Anterior cingulate cortex (tissue), 58 donors: ENCODE measurements at places on chromosomes 3 and 15.

- no peak for DNase-seq
These were observed 14.5 kb downstream of the LRRC2 start for GRCh38 chr3:46551615-46552014.

DNA sequence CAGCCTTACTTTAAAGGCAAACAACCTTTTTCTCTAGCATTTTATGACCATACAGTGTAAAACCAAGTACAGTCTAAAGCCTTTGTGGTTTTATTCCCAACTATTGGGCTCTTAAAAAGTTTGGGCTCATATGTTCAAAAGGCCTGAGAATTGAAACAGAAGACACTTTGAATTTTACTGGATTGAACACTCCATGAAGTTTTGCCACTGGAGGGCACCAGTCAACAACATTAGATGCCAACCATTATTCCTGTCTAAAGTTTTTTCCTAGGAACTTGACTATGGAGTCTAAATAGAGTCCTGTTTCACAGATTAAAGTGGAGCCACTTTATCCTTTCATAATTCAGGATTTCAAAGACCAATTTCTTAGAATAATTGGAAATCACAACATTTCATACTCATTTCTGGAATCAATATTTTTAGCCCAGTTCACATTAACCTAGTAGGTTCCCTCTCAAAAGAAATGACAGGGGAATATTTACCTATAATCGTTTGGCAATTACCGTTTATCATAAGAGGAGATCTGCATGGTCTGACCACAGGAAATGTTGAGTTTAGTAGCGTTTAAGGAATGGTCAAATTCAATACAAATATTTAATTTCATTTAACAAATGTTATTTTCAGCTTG lies 244.1 kb upstream of the PDZRN3 start:
- DNase-seq = peak; percentile 4

- no peak for DNase-seq
These were observed 709.4 kb upstream of the NR2F2 start for GRCh38 chr15:95620934-95621579.

DNA sequence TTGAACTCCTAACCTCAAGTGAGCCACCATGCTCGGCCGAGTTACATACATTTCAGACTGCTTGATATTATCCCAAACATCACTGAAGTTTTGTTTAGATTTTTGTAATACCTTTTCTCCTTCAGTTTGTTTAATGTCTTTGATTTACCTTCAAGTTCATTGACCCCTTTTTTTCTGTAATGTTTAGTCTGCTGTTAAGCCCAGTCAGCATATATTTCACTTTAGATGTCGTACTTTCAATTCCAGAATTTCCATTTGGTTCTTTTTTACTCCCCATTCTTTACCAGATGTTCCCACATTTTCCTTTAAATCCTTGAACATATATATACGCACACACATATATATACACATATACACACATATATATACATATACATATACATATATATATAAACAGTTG lies 59.1 kb upstream of the CTDSPL2 start:
- no peak for DNase-seq

GRCh38 chr15:86060674-86061073 lies 19.0 kb upstream of the AGBL1 start:
- DNase-seq = no peak

GRCh38 chr3:13136426-13136825 lies 63.2 kb upstream of the IQSEC1 start:
- DNase-seq = no peak

DNA sequence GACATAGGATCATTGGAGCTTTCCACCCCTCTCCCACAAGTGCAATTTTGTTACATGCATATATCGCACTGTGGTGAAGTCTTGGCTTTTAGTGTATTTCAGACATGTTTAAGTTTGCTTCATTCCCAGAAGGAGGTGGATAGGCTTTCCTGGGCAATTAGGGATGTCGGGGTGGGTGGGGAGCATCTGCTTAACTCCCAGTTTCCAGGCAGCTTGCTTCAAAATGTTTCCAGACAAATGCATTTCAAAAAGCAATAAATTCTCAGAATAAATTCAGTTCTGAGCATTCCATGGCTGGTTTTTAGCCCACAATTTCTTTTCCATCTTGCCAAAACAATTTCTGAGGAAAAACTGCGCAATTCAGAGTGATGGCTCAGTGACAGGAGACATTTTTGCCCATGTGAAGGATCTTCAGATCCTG lies 227.7 kb upstream of the ZPLD1 start:
- no peak for DNase-seq

GRCh38 chr3:173584838-173585831 lies 187.6 kb downstream of the NLGN1 start:
- peak; percentile 66 for DNase-seq

DNA sequence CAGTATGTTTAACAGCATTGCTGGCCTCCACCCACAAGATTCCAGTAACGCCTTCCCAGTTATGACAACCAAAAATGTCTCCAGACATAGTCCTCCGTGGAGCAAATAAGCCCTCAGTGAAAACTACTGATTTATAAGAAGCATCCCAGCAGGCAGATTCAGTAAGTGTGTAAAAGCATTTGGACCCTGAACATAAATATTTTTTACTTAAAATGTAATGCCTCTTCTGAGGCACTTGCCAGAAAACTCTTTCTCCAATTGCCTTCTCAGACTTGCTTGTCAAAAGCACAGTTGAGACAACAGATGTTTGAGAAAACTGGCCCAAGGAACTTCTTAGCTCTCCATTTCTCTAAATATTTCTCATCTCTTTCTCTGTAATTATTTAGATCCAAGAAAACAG lies 31.8 kb upstream of the DCLK3 start:
- DNase-seq = no peak

DNA sequence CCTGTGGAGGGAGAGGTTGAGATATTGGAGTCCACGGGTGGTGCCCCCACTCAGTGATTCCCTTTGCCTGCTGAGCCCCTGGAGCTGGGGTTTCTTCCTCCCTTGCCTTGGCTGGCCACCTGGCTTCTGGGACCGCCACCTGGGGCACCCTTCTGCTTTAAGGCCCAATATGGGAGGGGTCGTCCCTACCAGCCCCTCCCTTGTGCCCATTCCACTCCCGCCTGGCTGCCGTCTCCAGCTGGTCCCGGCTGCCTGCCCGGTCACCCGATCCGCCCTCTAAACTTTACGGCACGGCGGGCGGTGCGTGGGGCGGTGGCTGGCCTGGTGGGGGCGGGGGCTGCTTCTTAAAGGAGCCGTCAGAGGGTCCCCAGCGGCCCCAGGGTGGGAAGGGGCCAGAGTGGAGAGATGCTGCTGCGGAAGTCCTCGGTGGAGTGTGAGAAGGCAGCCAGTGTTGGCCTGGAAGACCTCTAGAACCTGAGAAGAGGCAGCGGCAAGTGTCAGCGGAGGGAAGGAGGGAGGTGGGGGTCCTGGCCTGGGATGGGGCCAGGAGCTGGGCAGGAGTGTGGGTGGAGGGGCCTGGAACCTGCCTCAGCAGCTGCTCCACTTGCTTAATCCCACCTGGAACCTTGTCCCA lies 1.6 kb upstream of the SEMA3B start:
- peak; percentile 74 for DNase-seq

DNA sequence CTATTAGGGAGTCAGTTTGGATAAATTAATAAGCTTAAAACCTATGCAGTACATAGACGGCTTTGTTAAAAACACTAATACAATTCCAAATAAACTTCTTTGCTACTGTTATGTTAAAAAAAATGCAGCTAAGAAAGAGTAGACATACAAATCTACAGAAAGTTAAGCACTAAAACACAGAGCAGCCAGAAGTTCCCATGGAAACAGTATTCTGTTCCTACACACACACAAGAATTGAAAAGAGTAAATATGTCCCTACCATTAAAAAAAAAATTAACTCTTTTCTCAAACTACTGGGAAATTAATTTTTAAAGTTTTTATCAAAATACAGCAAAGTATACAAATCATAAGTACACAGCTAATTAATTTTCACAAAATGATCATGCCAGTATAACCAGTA lies 71.6 kb downstream of the CLASP2 start:
- no peak for DNase-seq

- no peak for DNase-seq
These were observed 47.7 kb downstream of the PXYLP1 start for GRCh38 chr3:141279077-141279967.

DNA sequence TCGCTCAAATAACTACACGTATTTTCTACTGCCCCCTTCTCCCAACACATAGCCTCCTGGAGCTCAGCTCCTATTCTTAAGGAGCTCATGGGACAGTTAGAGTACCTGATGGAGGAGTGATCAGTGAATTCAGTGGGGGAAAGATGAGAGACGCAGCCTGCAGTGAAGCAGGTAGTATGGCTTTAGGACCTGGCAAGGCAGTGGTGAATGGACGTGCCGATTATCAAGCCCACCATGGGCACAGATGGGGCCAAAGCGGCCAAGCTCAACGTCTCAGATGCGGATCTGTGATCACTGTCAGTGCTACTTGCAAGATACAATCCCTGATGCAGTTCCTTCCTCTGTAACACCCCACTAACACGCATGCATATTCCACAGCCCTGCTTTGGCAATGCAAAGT lies 45.8 kb upstream of the ATP2B2 start:
- no peak for DNase-seq

DNA sequence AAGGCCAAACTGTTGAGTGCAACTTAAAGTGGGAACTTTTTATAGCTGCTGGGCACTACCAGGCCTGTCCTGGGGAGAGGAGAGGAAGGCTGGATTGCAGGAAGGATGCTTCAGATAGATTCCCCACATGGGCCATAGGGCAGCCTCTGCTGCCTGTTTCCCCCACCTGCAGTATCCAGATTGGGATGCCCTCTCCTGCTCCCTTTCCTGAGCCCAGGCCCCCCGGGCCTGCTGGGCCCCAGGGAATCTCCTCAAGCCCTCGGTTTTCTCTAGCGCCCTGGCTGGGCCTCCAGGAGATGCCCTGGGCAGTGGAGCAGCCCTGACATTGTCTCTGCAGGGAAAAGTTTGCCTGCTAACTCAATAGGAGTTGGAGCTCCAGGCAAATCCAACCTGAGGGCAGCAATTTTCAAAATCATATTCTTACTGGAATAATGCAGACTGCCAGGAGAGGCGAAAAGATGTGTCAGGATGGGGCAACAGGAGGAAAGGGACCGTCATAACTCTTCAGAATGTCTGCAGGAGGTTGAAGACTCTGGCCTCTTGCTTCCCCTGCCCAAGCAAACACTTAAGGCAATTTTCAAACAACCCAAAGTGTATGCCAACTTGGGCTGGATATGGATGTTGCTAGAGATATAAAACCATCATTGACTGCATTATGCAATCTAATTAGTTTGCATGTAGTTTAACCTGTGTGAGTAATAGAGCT lies 4.4 kb downstream of the NR2F2 start:
- DNase-seq = no peak

- DNase-seq = no peak
These were observed 431 bp upstream of the YEATS2 start for GRCh38 chr3:183697123-183697609.

GRCh38 chr3:122025296-122025695 lies 3.2 kb upstream of the ILDR1 start:
- no peak for DNase-seq

GRCh38 chr3:192174283-192174682 lies 553.1 kb downstream of the FGF12 start:
- no peak for DNase-seq

DNA sequence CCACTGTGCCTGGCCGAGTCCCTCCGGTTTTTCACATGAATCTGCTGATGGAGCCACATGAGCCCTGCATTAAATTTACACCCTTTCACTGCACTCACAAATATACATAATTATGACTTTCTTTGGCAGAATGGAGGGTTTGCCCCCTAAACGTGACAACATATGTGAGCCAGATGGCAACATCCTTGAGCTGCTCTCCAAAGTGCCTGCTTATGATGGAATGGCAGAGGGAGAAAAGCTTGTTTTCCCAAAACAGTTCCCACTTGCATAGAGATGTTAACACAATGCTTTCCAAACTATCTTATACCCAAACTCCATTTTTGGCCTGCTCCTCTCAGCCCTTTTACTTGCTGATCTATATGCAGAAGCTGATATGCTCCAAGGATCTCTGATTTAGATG lies 54.9 kb downstream of the ABCC5 start:
- no peak for DNase-seq

- DNase-seq = no peak
These were observed 24.7 kb downstream of the C3orf20 start for GRCh38 chr3:14699643-14700042.

- no peak for DNase-seq
These were observed 328.4 kb upstream of the NECTIN3 start for GRCh38 chr3:110743202-110743601.

GRCh38 chr3:12813967-12814366 lies 17.5 kb downstream of the CAND2 start:
- no peak for DNase-seq

DNA sequence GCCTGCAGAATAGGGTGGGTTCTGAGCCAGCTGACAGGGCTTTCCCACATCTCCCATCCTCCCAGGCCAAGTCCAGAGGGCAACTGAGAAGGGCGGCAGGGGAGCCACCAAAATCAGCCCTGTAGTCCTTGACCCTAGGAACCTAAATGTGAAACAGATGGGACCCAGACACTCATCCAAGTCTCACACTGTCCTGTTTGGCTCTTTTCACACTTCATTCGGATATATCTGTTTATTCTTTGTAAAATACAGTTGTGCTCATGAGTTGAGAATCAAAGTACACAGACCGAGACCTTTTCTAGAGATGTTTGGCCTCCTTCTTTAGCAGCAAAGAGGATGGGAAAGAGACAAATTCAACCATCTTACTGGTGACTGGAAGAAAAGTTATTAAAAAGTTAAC lies 348.4 kb downstream of the MECOM start:
- no peak for DNase-seq

DNA sequence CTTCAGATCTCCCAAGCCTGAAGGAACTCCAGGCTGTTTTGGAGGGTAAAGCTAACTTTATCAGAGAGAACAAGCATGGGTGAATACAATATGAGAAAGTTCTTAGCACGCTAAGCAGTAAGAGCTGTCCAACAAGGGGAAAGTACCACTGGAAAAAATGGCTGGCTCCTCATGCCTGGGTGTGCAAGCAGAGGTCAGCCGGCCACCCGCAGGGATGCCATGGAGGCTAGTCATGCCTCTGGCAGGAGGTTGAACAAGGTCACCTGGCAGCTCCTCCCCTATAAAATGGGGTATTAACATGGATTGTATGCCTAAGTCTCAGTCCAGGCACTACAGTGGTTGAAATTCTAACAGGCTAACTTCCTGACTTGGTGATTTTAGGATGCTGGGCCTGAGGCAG lies 75.4 kb upstream of the SLC6A1 start:
- no peak for DNase-seq

GRCh38 chr15:48627260-48627940 lies 18.1 kb downstream of the FBN1 start:
- DNase-seq = no peak

DNA sequence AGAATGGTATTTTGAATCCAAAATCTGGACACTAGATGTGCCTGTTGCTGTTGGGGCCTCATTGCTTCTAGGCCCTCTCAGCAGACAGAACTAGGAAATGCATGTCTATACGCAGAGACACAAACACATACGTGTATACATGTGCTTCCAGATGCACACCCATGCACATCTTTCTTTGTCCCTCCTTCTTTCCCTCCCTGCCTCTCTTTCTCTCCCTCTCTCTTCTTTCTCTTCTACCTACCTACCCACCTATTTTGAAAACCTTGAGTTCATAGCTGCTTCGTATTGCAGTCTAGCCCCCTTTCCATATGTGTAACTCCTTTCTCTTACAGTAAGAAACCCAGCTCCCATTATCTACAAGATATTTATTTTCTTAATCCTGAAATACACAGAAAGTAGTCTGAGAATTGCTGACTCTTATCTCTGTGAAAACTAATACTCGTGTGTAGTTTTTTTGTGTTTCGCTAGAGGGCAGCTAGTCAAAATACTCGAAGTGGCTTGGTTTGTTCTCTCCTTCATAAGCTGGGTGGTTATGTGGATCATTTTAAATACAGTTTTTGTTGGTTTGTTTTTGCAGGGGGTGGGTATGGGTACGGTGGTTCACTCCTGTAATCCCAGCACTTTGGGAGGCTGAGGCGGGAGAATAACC lies 18.5 kb downstream of the RPL32 start:
- no peak for DNase-seq
